ENCODE measurements at places on chromosomes 13 and 19.

- no peak for DNase-seq
These were observed 21.2 kb upstream of the OBI1 start for GRCh38 chr13:78680115-78680561.

DNA sequence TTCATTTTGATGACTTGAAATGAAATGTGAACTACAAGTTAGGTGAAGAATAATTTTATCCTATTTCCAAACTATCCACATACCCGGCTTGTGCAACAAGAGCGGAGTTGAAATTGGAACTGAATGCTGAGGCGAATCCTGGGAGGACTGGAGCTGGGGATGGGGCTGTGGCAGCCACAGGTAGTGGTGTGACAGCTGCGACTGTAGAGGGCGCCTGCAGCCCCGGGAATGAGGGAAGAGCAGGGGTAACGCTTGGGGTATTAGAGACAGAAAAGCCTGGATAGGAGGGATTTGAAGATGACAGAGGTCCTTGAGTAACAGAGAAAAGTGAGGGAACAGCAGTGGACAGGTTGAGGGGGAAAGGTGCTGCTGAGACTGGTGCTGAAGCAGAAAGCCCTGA lies 22.0 kb upstream of the STOML3 start:
- DNase-seq: no peak

DNA sequence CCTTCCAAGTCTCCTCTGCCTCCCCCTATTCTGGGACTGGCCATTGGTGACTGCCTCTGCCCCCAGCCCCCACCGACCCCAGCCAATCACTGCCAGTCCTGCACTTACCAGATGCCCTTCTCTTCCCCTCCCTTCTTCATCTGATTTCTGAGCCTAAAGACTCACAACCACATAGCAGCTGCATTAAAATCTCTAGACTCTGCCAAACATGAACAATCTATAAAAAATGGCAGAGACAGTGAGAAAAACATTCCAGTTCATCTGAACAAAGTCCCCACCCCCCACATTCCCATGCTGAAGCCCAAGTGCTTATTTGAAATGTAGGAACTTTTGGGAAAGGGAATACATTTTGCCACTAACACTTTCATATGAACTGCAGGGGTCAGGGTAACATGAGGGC lies 60.8 kb downstream of the KCTD12 start:
- no peak for DNase-seq

- DNase-seq: no peak
These were observed 27.4 kb upstream of the ZNF536 start for GRCh38 chr19:30344446-30345425.

DNA sequence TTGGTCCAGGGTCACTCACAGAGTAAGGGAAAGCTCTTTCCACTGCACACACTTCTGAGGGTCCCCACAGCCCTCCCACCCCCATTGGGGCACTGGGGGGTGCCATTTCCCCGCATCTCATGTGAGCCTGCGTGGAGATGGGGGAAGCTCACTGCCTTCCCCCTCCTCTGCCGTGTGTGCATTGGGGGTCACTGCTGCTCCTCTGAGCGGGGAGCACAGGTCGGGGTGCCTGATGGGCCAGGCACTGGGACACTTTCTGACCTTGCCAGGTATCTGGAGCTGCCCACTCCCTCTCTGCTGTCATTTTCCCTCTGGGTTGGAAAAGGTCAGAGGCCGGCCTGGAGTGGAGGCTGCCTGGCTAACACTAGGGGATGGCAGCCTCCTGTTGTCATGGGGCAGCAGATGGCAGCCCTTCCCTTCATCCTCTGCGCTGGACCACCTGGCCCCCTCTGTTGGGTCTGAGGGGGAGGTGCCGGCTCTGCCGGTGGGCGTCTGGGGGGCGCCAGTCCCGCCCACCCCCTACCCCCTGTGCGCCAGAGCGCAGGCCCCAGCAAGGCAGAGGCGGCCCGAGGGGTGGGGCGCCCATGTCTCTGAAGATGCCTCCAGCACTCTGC lies 9.1 kb downstream of the SSBP4 start:
- DNase-seq: no peak

DNA sequence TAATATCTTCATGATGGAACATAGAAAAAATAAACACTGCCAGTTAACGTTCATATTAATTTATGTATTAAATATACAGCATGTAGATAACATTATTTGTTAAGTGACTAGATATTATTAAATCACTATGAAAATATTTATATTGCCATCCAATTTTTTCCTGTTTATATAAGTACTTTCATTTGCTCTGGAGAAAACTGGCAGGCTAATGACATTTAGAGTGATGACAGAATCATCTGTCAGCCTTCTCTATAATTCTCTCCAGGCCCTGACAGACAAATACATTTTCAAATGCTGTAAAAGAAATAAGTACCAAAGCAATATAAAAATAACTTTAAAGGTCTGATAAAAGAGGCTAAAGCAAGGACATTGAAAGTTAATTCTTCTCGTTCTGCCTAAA lies 2556.7 kb upstream of the PCDH20 start:
- DNase-seq: no peak

DNA sequence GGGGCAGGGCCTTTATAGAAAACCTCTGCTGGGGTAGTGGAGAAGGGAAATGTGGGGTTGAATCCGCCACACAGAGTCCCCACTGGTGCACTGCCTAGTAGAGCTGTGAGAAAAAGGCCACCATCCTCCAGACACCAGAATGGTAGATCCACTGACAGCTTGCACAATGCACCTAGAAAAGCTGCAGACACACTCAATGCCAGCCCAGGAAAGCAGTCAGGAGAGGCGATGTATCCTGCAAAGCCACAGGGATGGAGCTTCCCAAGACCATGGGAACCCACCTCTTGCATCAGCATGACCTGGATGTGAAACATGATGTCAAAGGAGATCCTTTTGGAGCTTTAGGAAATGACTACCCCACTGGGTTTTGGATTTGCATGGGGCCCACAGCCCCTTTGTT lies 958.0 kb upstream of the MIR17HG start:
- no peak for DNase-seq
